Diencephalon (tissue), 1 donor: ENCODE measurements at places on chromosomes 4 and X. TPM values are rescaled to one million over a fixed set of nuclear protein-coding genes. Genes with fewer than 3 reads are reported as not detected.

The NHSL2 gene
- 4.8 TPM for total RNA-seq

The PROM1 gene
- total RNA-seq, result 26.5 TPM

The ENPP6 gene
- 1.8 TPM for total RNA-seq

The PCYT1B gene
- total RNA-seq, result 28.4 TPM

The CXCL8 gene
- 0.23 TPM for total RNA-seq

The GAGE13 gene
- not detected for total RNA-seq

The GPC4 gene
- total RNA-seq, result 2.8 TPM

The CFAP47 gene
- total RNA-seq, result 45.4 TPM

The SLIT2 gene
- 36.7 TPM for total RNA-seq

The HSD17B13 gene
- total RNA-seq, result 0.69 TPM

The CXCL11 gene
- total RNA-seq, result not detected

The UBE2A gene
- total RNA-seq, result 39.4 TPM

The P2RY8 gene
- under 0.01 TPM for total RNA-seq

The ARHGAP6 gene
- 4.4 TPM for total RNA-seq
